Stimulated activated CD4-positive, alpha-beta T cell treated with anti-CD3 and anti-CD28 coated beads, TNF-alpha, amount 100 ng/mL, for 24 hours (primary cell): ENCODE measurements at places on chromosomes 5 and 9.

- no peak for DNase-seq
Measured at GRCh38 chr5:116944183-116944582, 369.6 kb upstream of the SEMA6A start.

GRCh38 chr9:89022001-89022759, 30.9 kb downstream of the S1PR3 start:
- no peak for DNase-seq

- DNase-seq: no peak
Measured at GRCh38 chr5:110913221-110913620, 158.3 kb upstream of the TSLP start.

- no peak for DNase-seq
Measured at GRCh38 chr5:111122398-111122797, 30.2 kb downstream of the WDR36 start.

DNA sequence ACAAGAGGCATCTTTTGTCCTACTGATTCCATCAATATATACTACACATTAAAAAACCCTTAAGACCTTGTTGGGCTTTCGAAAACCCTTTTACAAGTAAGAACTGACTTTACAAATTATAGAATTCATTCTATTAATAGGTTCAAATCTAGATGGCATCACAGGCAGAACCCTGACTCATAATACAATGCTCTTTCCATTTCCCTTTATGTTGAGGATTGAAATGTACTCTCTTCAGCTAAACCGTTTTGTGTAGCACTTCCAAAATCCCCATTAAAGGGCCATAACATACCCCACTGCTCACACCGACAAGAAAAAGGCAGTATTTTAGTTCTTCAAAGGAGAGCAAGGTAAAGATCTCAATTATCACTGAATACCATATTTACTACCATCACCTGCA, 11.2 kb downstream of the CSNK1A1 start:
- DNase-seq: no peak
